ENCODE measurements at places on chromosomes 4 and X. TPM values are rescaled to one million over a fixed set of nuclear protein-coding genes. Genes with fewer than 3 reads are reported as not detected.

WNK3 gene
- 6.3 TPM for total RNA-seq

LANCL3 gene
- 0.99 TPM for total RNA-seq

BEX2 gene
- 29.8 TPM for total RNA-seq

GPM6B gene
- total RNA-seq, result 15.9 TPM

CABS1 gene
- not detected for total RNA-seq

XPNPEP2 gene
- total RNA-seq, result 28.7 TPM

SCML1 gene
- 17.3 TPM for total RNA-seq

IL9R gene
- 0.12 TPM for total RNA-seq

GPR50 gene
- not detected for total RNA-seq

DMD gene
- total RNA-seq, result 57.1 TPM

FHIP1A gene
- total RNA-seq, result 21.0 TPM

GK gene
- total RNA-seq, result 61.8 TPM

SORCS2 gene
- total RNA-seq, result 7.1 TPM

AWAT2 gene
- total RNA-seq, result not detected

CT47C1 gene
- not detected for total RNA-seq

PARM1 gene
- 34.2 TPM for total RNA-seq

CDX4 gene
- not detected for total RNA-seq

XG gene
- total RNA-seq, result 0.18 TPM

HSFX2 gene
- 1.2 TPM for total RNA-seq

TASL gene
- total RNA-seq, result 2.2 TPM

CAPN6 gene
- 38.8 TPM for total RNA-seq

RAB28 gene
- total RNA-seq, result 22.8 TPM

DMRTC1 gene
- not detected for total RNA-seq

EDA gene
- 11.7 TPM for total RNA-seq

CLDN24 gene
- not detected for total RNA-seq

S100G gene
- not detected for total RNA-seq

PCDH19 gene
- total RNA-seq, result 1.8 TPM

SOD3 gene
- 28.8 TPM for total RNA-seq

SMARCAD1 gene
- total RNA-seq, result 43.8 TPM

SOWAHB gene
- 7.1 TPM for total RNA-seq

ARMCX1 gene
- 43.8 TPM for total RNA-seq

TMSB15C gene
- 7.9 TPM for total RNA-seq

TMEM271 gene
- 0.06 TPM for total RNA-seq

CFAP47 gene
- 2.3 TPM for total RNA-seq
